ENCODE measurements at places on chromosomes 6 and 20.

DNA sequence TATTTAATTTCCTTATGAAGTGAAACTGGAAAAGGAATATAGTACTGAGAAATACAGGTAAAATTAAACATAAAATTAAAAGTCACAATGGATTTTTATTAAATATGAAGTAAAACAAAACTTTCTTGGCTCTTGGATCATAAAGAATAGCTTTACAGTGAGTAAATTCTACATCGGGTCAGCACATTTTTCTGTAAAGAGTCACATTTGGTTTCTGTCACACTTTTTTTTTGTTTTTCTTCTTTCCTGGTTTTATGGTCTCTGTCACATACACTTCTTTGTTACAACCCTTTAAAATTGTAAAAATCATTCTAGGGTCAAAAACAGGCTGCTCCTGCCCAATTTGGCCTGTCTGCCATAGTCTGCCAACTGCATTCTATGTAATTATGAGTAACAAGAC lies 254.4 kb upstream of the POU3F2 start:
- DNase-seq, result peak; percentile 69

DNA sequence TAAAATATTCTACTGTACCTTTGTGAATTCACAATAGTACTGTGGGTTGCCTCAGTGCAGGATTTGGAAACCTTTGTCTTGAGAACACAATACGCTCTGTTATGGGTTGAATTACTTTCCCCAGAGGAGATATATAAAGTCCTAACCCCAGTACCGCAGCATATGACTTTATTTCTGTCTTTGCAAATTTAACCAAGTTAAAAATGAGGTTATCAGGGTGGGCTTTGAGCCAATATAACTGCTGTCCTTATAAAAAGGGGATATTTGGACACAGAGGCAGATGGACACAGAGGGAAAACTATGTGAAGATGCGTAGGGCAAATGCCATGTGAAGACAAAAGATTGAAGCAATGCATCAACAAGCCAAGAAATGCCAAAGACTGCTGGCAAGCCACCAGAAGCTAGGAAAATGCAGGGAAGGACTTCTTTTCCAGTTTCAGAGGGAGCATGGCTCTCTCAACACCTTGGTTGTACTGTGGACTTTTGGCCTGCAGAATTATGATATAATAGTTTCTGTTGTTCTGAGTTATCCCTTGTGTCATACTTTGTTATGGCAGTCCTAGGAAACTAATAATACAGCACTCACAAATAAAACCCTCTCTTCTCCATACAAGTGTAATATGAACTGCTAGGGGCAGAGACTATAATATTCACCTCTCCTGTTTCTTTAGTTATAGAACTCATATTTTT lies 292.6 kb upstream of the SPTLC3 start:
- no peak for DNase-seq

DNA sequence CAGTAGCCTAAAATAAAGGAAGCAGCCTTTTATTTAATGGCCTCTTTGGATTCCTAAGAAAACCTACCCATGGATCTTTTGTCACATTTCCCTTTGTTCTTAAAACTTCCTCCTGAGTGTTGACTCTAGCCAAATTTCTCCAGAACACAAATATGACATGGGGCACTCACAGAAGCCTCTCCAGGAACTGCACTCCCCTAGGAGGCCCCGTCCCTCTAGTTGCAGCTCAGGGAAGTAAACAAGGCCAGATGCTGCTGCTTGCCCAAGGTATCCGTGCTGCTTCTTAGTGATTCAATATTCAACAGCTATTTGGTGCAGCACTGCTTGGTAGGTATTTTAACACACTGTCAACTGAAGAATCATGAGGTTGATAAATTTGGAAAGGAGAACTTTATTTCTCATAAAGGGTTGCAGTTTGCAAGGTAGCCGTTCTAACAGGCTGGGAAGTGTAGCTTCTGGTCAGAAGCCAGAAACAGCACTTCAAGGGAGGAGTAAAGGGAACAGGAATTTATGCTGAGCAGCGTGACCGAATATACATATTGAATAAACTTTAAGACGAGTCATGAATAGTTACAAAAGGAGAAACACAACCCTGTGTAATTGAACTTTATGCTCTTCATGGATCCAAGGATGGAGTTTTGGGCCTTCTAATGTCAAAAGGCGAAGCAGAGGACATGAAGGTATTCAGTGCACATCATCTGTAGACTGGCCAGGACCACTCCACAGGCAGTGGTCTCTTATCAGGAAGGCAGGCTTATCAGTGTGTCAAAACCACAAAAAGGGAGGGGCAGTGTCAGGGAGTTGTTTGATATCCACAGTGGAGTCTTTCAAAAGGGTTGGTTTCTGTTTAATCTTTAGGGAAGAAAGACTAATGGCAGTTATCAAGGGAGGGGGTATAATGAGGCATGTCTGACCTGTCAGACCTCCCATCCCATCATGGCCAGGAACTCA lies 63.3 kb downstream of the CD24 start:
- DNase-seq, result no peak

DNA sequence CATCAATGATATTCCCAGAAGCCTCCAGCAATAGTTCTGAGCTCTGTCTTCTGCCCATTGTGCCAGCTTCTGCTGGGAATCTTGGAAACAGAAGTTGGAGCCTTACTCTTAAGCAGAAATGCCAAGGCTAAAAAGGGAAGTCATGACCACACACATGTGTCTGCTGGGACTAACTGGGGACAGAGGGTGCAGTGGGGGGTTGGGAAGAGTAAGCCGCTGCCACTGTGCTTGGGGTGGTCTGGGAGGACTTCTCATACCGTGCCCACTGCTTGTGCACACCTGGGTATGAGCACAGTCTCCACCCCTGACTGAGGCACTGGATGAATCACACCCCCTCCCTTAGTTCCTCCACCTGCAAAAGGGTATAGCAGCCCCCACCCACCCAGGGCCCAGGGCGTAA lies 90.7 kb downstream of the CDC5L start:
- no peak for DNase-seq

DNA sequence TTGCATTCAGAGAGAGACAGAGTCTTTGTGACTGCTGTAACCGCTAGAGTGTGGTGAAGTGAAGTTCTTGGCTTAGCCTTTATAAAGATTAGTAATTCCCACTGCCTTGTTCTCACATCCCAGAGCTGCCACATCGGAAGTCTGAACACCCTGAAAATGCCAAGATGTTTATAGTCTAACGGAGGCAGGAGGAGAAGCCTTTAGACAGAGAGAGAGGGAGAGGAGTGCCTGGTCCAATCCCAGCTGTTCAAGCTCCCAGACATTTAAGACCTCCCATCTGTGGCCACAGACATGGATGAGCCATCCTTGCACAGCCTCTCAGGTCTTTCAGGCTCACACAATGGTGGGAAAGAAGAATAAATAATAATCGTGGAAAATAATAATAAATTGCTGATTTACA lies 1422.8 kb upstream of the EYS start:
- DNase-seq, result peak; percentile 2

GRCh38 chr6:90078513-90079289 lies 184.4 kb downstream of the GJA10 start:
- no peak for DNase-seq

DNA sequence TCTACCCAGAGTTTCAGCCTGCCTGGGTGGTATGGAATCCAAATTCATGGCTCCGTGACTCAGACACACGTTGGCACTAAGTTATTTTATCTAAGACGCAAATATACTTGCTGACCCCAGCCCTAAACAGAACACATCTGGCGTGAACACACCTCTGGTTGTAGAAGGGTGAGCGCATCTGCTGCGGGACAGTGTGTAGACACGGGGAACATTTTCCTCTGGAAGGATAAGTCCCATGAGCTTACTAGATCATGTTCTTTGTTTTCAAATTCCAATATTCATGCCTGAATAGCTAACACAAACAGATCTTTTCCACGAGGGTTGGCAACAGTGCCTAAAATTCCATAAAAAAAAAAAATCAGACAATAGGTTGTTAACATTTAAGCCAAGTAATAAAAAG lies 87.8 kb downstream of the TMEM170B start:
- no peak for DNase-seq

GRCh38 chr6:128071212-128071611 lies 170.4 kb upstream of the THEMIS start:
- DNase-seq, result no peak

GRCh38 chr6:13581700-13582229 lies 7.4 kb downstream of the SIRT5 start:
- no peak for DNase-seq

GRCh38 chr6:139520321-139520768 lies 145.9 kb upstream of the CITED2 start:
- DNase-seq, result no peak

- DNase-seq, result no peak
Measured at GRCh38 chr6:108454356-108454755, 106.4 kb upstream of the FOXO3 start.

DNA sequence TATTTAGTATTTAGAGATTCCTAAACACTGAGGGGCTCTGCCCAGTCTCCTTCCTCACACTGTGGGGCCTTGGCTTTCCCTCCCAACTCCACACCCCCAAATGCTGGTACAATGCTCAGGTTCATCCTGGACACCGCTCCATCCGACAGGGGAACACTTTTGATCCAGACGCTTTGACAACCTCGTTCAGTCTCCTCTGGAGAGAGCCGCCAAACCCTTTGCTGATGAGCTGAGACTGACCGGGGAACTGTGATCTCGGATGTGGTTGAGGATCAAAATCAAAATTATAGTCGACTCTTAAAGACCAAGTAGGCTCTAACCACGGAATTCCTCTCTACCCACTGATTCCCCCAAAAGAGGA lies 38.8 kb upstream of the HLA-E start:
- DNase-seq, result no peak

GRCh38 chr20:14612391-14612790 lies 275.0 kb upstream of the FLRT3 start:
- DNase-seq, result no peak

- peak; percentile 80 for DNase-seq
Measured at GRCh38 chr20:64212755-64213154, 42.8 kb upstream of the PCMTD2 start.

GRCh38 chr6:82160255-82160990 lies 87.1 kb downstream of the IBTK start:
- DNase-seq, result no peak

GRCh38 chr20:16283307-16283706 lies 289.9 kb downstream of the KIF16B start:
- DNase-seq, result no peak

DNA sequence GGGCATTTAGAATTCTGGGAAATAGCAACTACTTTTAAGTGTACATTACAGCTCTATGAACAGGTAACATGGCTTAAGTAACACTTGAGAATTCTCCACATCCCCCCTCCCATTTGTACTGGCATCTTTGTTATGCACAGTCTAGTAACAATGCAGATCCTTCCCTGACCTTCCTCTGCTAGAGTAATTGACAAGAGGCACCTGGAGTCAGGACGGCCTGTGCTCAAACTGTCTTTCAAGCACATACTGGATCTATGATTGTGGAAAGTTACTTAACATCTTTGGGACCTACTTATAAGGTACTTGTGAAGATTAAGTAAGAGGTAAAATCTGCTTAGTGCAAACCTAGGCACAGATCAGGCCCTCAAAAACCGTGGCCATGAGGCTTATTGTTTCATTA lies 21.9 kb upstream of the GSTA3 start:
- no peak for DNase-seq

- DNase-seq, result peak; percentile 43
Measured at GRCh38 chr6:166582258-166582657, 4.2 kb downstream of the RAMACL start.

DNA sequence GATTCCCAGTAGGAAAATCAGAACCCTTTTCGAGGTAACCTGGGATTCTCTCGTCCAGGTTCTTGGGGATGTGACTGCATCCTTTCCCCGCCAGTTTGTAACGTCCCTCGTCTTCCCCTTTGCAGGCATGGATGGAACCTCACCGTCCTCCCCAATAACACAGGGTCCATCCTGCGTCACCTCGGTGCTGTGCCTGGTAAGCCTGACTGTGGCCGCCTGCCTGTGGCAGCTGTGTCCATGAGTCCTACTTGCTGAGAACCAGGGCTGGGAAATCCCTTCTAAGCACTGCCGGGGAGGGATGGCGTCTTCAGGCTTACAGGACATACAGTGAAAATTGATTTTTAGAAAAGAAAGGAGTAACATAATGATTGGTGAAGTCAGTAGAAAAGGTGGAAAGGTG lies 155.6 kb downstream of the DTNBP1 start:
- no peak for DNase-seq

- peak; percentile 70 for DNase-seq
Measured at GRCh38 chr20:12928755-12929401, 79.9 kb upstream of the SPTLC3 start.

DNA sequence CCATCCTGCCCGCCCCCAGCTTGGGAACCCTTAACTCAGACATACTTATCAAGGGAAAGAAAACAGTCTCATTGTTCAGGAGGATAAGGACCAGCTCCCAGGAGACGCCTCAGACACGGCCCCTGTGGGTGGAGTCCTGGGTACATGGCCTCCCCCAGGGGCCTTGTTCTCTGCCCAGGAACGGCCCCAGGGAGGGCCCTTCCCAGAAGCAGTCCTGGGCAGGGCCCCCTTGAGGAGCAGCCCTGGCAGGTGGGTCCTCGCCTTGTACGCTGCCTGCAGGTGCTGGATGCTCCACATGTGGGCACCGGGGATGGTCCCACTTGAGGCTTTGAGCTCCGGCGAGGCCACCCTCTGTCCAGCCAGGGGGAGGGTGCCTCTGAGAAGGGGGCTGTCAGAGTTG lies 4.5 kb upstream of the GATA5 start:
- DNase-seq, result no peak

Data from fibroblast of lung (primary cell).